ENCODE measurements at places on chromosomes 7 and 10.

DNA sequence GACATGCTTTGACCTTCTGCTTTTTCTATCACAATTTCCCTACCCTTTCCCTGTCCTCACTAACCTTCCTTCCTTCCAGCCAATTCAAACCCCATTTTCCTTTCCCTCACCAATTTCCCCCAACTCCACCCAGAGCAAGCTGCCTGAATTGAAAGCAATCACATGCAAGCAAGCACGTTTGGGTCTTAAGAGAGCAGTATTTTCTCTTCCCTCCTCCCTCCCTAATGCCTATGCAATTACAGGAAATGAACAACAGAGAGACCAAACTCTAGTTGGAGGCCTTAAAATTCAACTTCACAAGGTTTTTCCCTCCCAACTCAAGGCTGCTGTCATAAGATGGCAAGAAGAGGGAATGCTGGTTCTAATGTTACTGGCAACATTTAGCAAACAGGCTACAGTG lies 117.2 kb downstream of the MYOF start:
- no peak for DNase-seq

DNA sequence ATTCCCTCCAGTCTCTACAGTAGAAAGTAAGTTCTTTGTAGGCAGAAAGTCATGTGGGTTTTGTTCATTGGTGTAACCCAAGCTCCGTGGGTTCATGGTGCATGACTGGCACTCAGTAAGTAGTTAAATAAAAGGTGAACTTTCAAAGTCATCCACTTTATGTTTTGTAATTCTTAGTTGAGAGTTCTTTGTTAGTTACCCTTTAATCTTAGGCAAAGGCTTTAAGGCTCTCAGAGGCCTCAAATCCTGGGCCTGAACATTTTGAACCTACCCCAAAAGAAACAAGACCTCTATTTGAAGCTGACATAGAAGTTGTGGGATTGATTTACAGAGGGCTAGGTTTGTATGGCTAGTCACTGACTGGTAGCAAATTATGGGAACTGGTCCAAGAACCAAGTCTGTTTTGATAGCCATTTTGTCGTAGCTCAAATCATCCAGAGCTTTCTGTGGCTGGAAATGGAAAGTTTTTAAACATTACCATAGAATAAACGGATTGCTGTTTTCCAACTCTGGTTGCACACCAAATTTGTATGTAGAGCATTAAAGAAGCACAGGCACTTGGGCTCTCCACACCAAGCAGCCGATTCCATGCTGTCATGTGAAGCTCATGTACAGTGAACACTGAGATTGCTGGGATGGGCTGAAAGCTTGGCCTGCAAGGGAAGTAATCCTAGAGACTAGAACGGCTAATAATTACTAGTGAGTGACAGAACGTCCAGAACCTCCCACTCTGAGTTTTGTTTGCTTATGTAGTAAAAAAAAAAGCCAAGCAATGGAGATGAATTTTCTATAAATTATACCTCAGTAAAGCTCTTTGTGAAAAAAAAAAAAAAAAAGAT lies 53.5 kb downstream of the DENND11 start:
- DNase-seq: no peak

- DNase-seq: no peak
Observed at GRCh38 chr10:101080933-101081931, 19.4 kb downstream of the KAZALD1 start.

GRCh38 chr7:133369130-133369529 lies 116.3 kb downstream of the EXOC4 start:
- no peak for DNase-seq

DNA sequence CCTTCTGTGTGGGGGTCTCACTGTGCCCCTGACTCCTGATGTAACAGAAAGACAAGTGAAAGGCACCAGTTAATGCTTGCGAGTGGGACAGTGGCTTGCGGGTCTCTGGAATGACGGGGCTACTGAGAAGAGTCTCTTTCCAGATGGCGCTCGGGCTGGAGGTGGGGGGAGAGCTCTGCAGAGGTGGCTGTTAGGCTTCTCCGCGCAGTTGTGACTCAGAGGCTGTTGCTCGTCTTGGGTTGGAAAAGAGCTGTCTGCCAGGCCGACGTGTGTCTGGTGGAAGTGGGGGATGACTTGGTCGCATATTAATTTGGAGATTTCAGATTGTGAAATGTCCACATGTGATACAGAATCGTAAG lies 27.9 kb upstream of the SH2B2 start:
- no peak for DNase-seq

- peak; percentile 55 for DNase-seq
Observed at GRCh38 chr10:30701451-30702173, 72.1 kb upstream of the LYZL2 start.

DNA sequence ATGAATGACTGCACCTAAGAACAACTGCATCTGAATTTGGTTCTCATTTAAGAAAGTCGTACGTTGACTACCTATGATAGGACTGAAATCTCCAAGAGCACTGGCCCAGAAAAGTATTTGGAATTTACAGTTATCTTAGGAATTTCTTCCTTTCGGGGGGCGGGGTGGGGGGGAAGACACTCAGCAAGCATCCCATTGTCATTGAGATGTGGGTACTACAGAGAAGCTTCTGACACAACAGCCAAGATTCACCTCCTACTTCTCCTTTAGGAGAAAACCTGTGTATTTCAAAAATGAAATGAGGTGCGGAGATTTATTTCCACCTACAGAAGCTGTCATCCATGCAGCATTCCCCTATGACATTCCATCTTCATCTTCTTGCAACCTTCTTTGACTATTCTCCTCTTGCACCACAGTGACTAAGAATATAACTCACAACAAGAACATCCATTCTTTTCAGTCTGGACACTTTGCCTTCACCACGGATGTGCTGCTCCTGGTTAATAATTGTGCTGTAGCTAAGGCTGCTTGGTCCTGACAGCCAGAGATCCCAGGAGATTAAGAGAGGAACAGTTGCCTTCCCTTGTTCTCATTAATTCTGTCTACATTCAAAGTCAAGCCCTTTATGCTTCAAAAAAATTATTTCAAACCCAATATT lies 98.4 kb upstream of the FRMD4A start:
- no peak for DNase-seq

- DNase-seq: no peak
Observed at GRCh38 chr10:114140036-114140435, 34.0 kb downstream of the CCDC186 start.

DNA sequence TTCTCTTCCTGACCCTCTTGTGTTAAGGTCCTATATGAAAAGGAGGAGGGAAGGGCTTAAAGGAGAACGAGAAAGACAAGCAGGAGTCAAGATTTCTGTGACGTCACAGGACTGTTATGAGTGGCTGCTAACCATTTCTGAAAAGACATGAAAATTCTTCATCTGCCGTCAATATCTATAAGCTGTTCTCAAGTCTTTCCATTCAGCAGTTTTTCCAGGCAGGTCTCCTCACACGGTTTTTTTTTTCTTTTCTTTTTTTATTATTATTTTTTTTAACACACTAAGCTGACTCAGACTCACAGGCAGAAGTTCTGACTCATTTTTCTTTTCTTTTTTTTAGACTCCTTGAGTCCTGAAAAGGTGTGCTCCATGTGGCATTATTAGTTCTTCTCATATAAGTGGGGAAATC lies 72.0 kb downstream of the DGKI start:
- DNase-seq: no peak

GRCh38 chr10:6361869-6362268 lies 159.1 kb downstream of the PFKFB3 start:
- no peak for DNase-seq

- DNase-seq: no peak
Observed at GRCh38 chr10:71213127-71213621, 804 bp downstream of the UNC5B start.

DNA sequence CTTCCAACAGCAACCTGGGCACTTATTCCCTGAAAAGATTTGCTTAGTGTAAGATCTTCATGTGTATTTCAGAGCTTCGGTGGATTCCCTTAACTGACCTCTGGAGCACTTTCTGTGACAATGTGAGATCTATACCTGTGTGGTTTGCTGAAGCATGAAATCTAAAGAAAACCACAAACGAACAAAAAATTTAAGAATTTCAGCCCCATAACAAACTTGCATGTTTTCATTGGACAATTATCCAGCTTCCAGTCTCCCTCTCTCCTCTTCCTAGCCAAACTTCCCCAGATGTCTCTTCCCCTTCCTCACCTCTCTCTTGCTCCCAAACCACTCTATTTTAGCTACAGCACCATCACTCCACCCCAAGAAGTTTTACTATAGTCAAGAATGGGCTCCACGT lies 279.9 kb upstream of the SORCS1 start:
- DNase-seq: no peak

- no peak for DNase-seq
Observed at GRCh38 chr10:113322843-113323242, 230.0 kb upstream of the HABP2 start.

DNA sequence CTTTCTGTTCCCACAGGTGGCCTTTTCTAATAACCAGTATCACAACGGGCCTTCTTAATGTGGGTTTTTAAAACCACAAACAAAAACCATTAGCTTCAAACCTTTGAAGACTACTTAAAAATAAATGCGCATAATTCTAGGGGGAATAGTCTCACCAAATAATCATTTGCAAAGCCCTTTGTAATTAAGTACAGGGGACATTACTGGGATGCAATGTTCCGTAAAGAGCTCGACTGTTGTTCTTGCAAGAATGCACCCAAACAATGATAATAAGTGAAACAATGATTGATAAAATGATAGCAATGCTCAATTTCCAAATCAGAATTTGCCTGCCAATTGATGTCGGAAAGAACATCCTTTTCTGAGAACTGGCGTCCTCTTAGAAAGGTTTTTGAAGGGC lies 589.1 kb upstream of the ADARB2 start:
- no peak for DNase-seq

- DNase-seq: no peak
Observed at GRCh38 chr10:100705139-100705538, 40.2 kb upstream of the PAX2 start.

- DNase-seq: no peak
Observed at GRCh38 chr7:115004121-115004520, 82.2 kb downstream of the MDFIC start.

- no peak for DNase-seq
Observed at GRCh38 chr7:45726883-45727282, 146.0 kb downstream of the CCDC201 start.

DNA sequence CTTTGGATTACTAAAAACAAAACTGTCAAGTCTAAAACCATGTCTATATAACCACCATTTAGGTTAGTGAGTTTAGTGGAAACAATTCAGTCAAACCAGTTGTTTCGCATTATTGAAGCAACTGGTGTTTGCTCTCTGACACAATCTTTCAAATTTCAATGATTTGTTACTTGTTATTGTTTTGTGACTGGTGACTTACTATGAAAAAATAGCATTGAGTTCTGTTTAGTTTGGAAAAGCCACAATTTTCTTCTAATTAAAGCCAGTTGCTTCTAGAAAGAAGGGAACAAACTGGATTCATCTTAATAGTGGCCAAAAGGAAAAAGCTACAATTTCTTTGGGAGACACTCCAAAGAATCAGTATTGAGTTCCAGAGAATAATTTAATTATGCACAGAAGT lies 30.4 kb downstream of the LAMB4 start:
- no peak for DNase-seq

DNA sequence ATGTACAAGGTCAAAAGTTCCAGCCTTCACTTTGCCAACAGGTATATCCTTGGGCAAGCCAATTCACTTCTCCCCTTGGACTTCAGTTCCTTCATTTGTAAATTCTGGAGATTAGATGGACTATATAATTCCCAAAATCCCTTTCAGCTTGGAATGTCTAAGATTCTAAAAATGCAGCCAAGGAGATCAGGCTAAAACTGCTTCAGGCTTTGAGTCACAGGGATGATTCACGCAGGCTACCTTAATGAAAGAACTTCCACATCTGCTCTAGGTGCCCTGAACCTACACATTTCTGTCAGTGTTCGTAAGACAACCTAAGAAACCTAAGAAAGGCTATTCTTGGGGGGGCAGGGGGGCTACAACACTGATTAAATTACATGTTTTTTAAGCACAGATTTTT lies 7.1 kb downstream of the CPVL start:
- DNase-seq: no peak

DNA sequence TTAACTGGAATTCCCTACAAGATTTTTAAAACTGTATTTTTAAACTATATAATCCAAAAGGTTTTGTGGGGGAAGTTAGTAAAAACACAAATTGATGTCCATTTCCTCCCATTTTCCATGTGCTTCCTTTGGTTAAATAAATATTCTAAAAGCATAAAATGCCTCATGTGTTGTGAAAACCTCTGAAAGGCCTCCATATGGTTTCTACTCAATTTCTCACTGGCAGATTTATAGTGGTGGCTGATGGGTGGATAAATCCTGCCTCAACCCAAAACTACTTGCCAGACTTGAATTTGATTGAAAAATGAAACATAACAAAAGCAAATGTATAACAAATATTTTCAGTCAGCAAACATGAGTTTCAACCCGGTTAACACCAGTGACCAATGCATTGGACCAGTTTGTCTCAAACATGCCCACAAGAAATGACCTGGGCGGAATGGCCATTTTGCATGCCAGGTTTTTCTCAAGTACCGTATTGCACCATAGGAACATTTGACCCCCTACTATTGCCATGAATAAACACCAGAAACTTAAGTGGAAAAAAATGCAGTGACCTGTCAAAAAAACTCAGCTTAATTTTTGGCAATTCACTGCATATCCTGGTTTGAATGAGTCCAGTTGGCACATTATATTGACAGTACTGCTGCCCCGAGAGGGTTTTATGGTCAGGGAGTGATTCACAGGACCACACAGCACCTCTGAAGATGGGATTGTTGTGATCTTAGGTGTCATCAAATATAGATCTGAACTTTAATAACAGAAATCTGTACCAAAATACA lies 454.6 kb upstream of the ANKRD30A start:
- no peak for DNase-seq

GRCh38 chr10:49194212-49194920 lies 6.2 kb upstream of the TMEM273 start:
- DNase-seq: no peak

GRCh38 chr7:15682751-15683245 lies 3.7 kb downstream of the MEOX2 start:
- no peak for DNase-seq

DNA sequence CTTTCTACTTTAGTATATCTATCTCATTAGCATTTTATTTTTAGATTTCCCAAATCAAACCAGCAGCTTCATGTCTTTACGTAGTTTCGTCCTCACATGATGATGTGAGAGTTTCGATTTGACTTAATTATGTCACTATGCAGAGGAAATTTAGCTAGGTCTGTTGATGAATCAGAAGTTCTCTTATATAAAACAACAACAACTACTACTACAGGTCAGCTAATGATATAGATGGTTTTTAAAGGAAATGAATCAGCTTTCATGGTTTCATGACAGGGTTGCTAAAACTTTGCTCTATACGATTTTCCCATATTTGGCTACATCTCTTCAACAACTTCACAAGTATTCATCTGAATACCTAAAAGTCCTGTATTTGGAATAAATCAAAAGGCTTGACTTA lies 28.6 kb downstream of the JAZF1 start:
- no peak for DNase-seq

DNA sequence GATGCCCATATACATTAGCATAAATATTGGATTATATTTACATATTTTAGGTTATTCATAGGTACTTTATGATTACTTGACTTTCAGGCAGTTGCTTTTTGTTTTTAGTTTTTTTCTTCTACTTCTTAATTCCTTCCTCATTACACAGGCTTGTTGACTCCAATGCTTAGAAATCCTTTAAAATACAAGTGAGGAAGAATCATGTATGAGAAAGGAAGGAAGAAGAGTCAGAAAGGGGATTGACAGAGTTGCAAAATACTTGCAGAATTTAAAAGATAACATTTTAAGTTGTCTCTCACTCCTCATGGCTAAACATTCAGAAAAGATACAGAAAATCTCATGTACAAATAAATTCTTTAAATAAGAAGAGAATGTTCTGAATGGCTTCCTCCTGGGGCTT lies 61.9 kb downstream of the ATXN7L1 start:
- no peak for DNase-seq
